ENCODE measurements at places on chromosomes 2 and 18.

GRCh38 chr2:167190053-167190452 lies 301.8 kb downstream of the XIRP2 start:
- H3K27me3 ChIP-seq, result no peaks in the 10 kb centered on the region
- H3K4me1 ChIP-seq, result no peaks in the 10 kb centered on the region
- H3K36me3 ChIP-seq, result no peaks in the 10 kb centered on the region
- H3K27ac ChIP-seq, result no peak overlapping the region
- no peak for DNase-seq
- no peak overlapping the region for H3K4me3 ChIP-seq

- H3K27ac ChIP-seq, result no peak overlapping the region
- no peak for DNase-seq
- peaks cover 32% of the 10 kb centered on the region for H3K36me3 ChIP-seq
- no peak overlapping the region for H3K4me3 ChIP-seq
- H3K27me3 ChIP-seq, result no peaks in the 10 kb centered on the region
Observed at GRCh38 chr2:127735044-127735443, 33.7 kb downstream of the SFT2D3 start.

- H3K27ac ChIP-seq, result peak overlapping the region; percentile 95
- no peak for DNase-seq
- H3K4me1 ChIP-seq, result peaks cover 99% of the 10 kb centered on the region
- no peak overlapping the region for H3K4me3 ChIP-seq
- H3K27me3 ChIP-seq, result no peaks in the 10 kb centered on the region
Observed at GRCh38 chr18:77102259-77103040, 30.1 kb downstream of the MBP start.

- H3K4me1 ChIP-seq, result no peaks in the 10 kb centered on the region
- H3K27ac ChIP-seq, result no peak overlapping the region
- no peak overlapping the region for H3K4me3 ChIP-seq
- H3K36me3 ChIP-seq, result no peaks in the 10 kb centered on the region
- no peak for DNase-seq
- no peaks in the 10 kb centered on the region for H3K27me3 ChIP-seq
Observed at GRCh38 chr18:5967007-5967406, 71.7 kb upstream of the TMEM200C start.

- no peaks in the 10 kb centered on the region for H3K27me3 ChIP-seq
- no peaks in the 10 kb centered on the region for H3K36me3 ChIP-seq
- peaks cover 52% of the 10 kb centered on the region for H3K4me1 ChIP-seq
- H3K27ac ChIP-seq, result peak overlapping the region; percentile 68
- no peak overlapping the region for H3K4me3 ChIP-seq
Observed at GRCh38 chr2:48414980-48415835, 114.7 kb upstream of the STON1 start.
